ENCODE measurements at places on chromosomes 4 and X.

DNA sequence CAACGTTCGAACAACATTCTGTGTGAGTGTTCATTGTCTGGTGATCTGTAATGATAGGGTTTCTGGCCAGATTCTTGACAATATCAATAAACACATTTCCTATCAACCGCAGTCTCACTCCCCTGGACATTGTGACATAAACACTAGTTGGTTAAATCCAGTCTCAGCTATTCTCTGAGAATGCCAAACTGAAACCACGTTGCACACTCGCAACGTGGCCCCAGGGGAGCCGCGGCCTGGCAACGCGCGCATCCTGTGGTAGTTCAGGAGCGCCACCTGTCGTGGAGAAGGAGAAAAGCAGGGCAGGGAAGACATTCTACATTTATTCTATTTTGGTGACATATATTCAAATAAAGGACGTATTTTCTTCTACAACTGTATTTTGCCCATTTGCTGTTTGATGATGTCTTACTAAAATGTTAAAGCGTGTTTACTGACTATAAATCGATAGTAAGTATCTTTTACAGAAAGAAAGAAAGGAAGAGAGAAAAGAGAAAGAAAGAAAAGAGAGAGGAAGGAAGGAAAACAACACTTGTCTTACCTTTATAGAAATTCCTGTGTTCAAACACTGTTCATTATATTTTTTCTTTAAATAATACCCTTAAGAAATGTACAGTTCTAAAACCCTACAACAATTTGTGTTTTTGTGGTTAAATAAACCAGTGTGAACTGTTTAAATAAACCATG is 738.3 kb upstream of the FRG1 start:
- DNase-seq: no peak

DNA sequence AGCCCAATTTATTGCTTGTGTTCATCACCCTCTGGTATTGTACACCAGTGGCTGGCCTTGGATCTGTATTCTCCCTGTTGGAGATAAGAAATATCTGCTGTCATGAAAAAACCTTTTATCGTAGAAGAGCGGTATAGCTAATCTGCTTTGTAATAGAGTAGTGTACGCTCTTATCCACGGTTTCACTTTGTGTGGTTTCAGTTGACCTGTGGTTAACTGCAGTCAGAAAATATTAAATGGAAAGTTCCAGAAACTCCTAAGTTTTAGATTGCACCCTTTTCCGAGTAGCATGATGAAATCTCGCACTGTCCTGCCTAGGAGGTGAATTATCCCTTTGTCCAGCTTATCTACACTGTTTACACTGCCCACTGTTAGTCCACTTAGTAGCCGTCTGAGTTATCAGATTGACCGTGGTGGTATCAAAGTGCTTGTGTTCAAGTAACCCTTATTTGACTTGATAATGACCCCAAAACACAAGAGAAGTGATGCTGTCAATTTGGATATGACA is 42.4 kb downstream of the KDM6A start:
- DNase-seq: no peak

DNA sequence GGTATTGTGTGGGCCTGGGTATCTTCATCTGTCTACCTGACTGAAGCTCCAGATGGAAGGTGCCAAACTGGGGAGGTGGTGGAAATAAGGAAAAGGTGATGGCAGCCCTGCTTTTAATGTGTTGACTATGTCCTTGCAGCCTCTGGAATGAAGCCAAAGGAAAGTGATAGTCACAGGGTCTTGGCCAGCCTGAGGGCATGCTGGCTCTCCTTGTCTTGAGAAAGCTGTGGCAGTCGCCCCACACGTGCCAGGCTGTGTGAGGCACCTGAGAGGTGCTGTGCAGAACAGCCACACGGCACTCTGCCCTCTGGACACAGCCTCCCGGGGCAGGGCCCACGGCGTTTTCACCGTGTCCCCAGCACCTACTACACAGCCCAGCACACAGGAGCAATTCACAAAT is 77.6 kb downstream of the NAT8L start:
- no peak for DNase-seq

DNA sequence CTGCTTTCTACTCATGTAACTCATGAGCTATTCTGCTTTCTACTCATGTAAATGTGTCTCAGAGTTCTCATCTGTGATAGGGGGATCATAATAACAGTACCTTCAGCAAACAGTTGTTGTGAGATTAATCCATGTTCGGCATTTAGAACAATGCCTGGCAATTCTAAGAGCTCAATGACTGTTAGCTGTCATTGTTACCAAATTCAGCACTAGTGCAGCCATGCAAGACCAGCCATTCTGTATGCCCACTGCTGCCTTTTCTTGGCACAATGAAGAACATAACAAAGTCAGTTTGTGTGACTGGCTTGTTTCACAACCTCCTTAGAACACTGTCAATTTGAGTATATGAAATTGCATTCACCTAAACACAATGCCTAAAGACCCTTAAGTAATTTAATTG is 163.2 kb downstream of the ANK2 start:
- DNase-seq: no peak

DNA sequence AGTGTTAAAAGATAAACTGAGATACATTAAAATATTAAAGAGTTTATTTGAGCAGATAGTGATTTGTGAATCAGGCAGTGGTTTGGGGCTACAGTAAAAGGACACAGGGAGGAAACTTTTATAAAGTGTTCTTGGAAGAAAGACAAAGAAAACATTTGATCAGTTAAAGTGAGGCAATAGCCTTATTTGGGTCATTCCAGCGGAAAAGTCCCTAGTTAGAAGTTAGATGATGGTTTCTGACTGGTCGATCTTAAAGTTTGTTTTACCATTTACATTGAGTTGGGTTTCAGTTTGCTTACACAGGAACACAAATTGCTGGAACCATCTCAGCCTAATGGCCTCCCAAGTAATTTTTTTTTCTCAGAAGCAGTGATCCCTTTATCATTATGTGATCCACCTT is 69.7 kb downstream of the PPP1R2C start:
- no peak for DNase-seq

- no peak for DNase-seq
Measured at GRCh38 chr4:3458371-3458770, 4.7 kb upstream of the DOK7 start.

- DNase-seq: no peak
Measured at GRCh38 chrX:39894683-39895082, 203.1 kb downstream of the BCOR start.

DNA sequence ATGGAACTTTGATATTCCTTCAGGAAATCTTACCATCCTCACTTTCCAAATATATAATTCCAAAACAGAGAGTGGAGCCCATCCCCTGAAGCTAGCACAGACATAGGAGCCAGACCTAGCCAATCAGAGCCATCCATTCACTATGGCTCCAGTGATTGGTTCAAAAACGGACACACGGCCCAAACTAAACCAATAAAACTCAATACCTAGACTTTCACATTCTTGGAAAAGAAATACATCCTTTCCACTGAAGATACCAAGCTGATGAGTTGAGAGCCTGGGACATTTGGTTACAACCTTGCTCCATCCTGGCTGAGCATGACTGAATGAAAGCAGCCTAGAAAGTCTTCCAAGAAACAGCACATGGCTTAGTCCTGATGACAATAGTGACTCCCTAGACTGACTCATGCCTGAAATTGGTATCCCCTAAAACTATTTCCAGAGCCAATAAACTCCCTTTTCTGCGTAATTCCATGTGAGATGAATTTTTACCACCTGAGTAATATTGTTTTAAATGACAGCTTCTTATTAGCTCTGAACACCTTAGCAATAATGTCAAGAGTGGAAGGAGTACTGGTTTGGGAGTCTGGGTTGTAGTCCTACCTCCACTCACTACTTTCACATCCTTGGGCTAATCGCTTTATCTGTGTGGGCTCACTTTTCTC is 189.6 kb upstream of the LNX1 start:
- DNase-seq: no peak

GRCh38 chrX:49896951-49897350 is 17.7 kb downstream of the USP27X start:
- no peak for DNase-seq

GRCh38 chrX:72330131-72330530 is 24.4 kb upstream of the CITED1 start:
- DNase-seq: no peak

GRCh38 chr4:140884431-140885058 is 128.4 kb upstream of the TBC1D9 start:
- no peak for DNase-seq

- no peak for DNase-seq
Measured at GRCh38 chr4:24472514-24473308, 111.6 kb downstream of the DHX15 start.

DNA sequence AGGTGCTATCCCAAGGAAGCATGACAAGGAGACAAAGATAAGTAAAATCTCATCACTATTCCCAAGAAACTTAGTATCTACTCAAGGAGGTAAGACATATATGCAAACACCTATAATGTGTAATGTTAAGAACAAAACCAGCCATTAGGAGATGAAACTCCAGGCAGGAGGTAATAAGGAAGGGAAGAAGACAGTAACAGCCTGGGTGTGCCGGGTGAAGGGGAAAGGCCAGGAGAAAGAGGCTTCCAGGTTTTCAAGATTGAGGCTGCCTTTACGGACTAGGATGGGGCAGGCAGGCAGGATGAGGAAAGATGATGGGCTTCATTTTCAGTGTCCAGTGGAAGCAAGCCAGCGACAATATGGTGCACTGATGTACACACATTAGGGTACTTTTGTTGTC is 62.5 kb downstream of the LEF1 start:
- no peak for DNase-seq

DNA sequence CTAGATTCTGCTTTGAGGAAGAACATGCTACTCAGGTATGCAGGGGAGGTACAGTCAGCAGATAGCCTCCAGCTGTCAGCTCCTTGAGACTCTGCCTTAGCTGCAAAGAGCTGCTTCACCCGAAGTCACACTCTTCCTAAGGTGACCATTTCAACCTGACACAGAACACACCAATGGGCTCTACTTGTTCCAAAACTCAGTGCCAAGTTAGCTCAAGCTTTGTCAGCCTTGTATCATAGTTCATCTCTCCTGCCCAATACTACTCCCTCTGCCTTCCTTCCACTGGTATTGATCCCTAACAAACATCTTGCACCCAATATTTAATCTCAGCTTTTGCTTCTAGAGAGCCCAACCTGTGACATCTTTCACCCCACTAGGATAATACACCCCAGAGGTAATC is 7.8 kb upstream of the SMARCA1 start:
- DNase-seq: no peak

DNA sequence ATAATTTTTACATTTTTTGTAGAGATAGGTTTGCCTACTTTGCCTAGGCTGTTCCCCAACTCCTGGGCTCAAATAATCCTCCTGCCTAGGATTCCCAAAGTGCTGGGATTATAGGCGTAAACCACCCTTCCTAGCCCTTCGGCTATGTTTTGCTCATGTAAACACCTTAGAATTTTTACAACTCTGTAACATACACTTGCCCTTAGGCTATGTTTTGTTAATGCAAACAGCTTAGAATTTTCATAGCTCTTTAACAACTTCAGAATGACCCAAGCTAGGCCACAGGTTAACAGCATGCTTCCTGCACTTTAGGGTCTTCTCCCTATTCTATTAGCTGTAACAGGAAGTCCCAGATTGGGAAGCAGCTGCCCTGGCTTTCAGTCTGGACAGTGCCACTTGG is 24.2 kb downstream of the KLHL15 start:
- DNase-seq: no peak

GRCh38 chr4:123248085-123248659 is 148.4 kb upstream of the SPRY1 start:
- no peak for DNase-seq

DNA sequence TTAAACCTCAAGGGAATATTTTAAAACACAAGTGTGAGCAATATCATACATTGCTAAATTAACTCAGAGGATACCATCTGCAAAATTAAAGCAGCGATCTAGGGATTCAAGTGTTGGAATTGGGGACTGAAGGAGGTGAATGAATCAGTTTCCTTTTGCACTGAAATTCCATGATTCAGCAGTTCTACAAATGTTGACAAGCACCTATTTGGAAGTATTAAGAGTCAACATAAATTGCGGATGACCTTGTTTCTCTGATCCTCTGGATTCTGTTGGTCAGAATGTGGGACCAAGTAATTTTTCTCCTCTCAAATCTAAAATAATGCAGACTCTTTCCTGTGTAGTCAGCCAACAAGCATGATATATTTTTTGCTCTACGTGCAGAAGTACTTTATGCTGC is 78.8 kb downstream of the LDB2 start:
- no peak for DNase-seq

DNA sequence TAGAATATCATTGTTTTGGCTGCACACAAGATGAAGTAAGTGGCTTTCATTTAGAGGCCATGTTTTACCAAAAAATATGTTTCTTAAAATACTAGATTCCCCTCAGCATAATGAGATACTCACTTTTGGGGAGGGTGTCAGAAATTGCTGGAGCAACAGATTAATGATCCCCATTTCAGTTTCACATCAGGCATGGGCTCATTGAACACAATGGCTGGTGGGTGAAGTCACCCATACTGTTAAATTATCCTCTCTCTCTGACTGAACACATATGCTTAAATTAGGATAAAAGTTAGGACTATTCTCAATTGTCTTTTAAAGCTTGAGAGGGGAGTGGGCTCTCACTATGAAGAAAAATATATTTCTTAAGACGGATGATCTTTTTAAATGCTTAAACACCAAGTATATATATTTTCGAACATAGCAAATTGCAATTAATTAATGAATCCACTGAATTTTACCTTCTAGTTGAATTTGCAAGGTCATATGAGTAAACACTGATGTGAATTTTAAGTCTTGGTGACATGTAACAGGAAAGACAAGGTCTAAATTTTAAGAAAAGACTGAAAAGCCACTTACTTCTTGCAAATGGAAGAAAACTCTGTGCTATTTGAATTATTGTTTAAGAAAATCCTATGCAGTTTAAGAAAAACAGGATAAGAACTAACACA is 2.5 kb downstream of the GPM6A start:
- DNase-seq: no peak

GRCh38 chrX:150849486-150849885 is 49.0 kb downstream of the CD99L2 start:
- no peak for DNase-seq

GRCh38 chrX:152020888-152021287 is 46.4 kb upstream of the GABRE start:
- DNase-seq: no peak

GRCh38 chrX:110804446-110804845 is 8.8 kb upstream of the CHRDL1 start:
- no peak for DNase-seq

DNA sequence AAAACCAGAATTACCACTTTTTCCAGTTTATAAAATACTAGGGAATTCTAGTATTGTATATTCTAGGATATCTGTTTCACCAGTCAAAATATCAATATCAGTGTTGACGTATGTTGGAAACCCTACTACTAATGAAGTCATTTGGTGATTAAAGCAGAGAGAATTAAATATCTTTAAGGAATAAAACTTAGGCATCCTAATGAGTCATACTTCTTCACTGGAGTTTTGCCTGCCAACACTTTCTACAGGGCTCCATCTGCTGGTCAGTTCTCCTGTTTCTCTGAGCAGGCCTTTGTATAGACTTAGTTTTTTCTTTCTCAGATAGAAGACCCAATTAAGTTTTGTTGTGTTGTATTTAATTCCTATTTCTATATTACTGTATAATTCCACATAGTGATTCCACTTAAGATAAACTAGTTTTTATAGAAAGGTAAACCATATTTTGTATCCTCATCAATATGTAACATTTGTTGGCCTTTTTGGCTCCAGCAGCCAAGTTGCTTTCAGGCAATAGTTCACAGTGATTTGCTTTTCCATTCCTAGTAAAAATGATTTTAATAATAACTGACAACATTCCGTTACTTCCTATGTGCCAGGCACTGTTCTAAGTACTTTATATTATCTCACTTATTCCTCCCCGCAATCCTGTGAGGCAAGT is 3.5 kb downstream of the AP1AR start:
- peak; percentile 28 for DNase-seq

Measured in activated CD8-positive, alpha-beta memory T cell treated with anti-CD3 and anti-CD28 coated beads for 1 hour (primary cell).